ENCODE measurements at places on chromosomes 7 and 10.

DNA sequence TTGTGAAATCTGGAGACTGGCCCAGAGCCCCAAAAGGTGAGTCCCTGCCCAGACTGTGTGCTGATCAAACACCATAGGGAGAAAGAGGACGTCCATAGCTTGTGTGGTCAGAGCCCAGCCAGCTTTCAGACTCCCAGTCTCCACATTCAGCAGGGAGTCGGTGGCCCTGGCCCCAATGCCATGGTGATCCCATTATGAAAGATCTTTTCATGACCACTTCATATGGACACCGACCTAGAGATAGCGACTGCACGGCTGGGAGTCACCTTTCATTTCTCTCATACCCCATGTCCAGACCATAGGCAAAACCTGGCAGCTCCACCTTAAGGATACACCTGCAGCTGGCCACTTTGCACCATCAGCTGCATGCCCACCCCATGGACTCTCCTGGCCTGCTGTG is 126.4 kb downstream of the ARHGAP22 start:
- no peak for DNase-seq

GRCh38 chr10:59060852-59061251 is 115.6 kb upstream of the PHYHIPL start:
- no peak for DNase-seq

DNA sequence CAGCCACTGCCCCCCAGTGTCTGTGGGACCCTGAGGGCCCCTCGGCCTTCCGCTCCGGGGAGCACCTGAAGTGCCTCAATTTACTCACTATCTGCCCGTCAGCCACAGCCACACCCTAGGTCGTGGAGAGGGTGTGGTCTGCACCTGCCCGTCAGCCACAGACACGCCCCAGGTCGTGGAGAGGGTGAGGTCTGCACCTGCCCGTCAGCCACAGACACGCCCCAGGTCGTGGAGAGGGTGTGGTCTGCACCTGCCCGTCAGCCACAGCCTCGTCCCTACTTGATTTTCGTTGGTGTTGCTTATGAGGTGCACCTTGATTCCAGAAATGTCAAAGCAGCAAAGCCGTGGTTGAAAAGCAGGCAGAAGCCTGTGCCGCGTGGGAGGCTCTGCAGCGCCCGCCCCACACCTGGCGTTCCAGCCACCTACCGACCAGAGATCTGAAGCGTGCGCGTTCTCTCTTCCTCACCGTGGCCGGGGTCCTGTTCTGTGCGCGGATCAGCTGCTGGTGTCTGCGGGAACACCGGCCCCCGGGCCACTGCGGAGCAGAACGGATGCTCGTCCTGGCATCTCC is 101.6 kb downstream of the DYNC2I1 start:
- peak; percentile 3 for DNase-seq

GRCh38 chr7:45501791-45502190 is 72.4 kb upstream of the ADCY1 start:
- no peak for DNase-seq

DNA sequence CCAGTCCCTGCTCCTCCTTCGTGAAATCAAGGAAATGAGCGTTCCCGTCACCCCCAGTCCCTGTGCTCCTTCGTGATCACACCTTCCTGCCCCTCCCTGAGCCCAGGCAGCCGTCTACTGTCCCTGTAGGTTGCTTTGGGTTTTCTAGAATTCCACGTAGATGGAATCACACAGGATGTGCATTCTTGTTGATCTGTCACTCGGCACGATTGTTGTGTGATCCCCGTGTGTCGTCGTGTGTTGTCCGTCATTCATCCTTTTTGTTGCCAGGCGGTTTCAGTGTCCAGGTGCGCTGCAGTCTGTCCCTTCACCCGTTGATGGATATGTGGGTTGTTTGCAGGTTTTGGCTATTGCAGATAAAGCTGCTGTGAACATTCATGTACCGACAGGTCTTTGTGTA is 9.4 kb downstream of the MTG1 start:
- DNase-seq = no peak

DNA sequence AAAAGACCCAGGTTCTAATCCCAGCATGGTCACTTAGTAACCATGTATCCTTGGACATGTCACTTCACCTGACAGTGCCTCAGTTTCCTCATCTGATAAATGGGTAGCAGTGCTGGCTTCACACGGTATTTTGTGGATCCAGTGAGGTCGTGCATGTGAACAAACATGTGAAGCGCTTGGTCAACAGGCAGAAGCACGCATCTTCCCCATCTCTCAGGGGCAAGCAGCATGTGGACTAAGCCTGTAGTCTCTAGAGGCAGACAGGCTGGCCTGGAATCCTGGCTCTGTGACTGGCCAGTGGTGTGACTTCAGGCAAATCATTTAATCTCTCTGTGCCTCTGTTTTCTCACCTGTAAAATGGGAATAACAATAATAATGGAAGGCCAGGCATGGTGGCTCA is 115.8 kb downstream of the C10orf105 start:
- DNase-seq = no peak

DNA sequence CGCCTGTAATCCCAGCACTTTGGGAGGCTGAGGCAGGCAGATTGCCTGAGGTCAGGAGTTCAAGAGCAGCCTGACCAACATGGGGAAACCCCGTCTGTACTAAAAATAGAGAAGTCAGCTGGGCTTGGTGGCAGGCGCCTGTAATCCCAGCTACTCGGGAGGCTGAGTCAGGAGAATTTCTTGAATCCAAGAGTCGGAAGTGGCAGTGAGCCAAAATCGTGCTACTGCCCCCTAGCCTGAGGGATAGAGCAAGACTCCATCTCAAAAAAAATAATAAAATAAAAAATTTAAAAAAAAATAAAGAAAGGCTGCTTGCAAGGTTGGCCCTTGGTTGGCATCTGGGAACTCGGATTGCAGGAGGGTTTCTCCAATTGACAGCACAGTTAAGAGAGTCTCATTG is 221.6 kb downstream of the DGKI start:
- DNase-seq = no peak

GRCh38 chr10:29322918-29323317 is 34.0 kb downstream of the LYZL1 start:
- no peak for DNase-seq

GRCh38 chr10:31158011-31158658 is 126.5 kb upstream of the ZNF438 start:
- DNase-seq = no peak

Data from stimulated activated naive CD4-positive, alpha-beta T cell treated with Interleukin-2 at 50 U/mL for 16 hours (primary cell).